ENCODE measurements at places on chromosomes 16 and 17.

- no peak for DNase-seq
Observed at GRCh38 chr17:31310886-31311285, 3.0 kb downstream of the EVI2B start.

DNA sequence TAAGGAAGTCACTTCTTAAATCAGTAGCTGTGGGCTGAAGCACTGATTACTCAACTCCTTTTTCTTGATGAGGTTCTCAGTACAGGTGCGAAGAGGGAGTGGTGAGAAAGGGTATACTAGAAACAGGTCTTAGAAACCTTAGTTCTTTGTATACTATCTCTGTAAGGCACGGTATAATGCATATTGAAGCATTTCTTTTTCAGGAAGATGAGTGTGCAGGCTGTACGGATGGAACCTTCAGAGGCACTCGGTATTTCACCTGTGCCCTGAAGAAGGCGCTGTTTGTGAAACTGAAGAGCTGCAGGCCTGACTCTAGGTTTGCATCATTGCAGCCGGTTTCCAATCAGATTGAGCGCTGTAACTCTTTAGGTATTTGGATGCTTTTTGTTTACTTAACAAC lies 39.2 kb downstream of the CYLD start:
- no peak for DNase-seq

DNA sequence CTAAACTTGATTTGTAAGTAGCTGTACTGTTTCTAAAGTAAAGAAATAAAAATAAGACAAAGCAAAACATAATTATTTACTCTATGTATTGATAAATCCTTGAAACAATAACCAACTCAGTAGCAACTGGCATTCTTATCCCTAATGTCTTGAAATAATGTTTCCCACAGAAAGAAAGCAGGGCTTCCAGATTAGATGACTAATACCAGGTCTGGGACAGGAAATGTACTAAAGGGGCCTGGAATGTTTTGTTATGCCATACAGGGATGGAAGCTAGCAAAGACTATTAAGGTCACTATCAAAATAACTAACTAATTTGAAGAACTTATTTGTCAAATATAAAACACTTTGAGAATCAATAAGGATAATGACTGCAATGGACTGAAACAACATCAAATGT lies 82.1 kb downstream of the CFDP1 start:
- peak; percentile 85 for DNase-seq

GRCh38 chr17:38674014-38674748 lies 576 bp downstream of the EPOP start:
- DNase-seq: no peak

DNA sequence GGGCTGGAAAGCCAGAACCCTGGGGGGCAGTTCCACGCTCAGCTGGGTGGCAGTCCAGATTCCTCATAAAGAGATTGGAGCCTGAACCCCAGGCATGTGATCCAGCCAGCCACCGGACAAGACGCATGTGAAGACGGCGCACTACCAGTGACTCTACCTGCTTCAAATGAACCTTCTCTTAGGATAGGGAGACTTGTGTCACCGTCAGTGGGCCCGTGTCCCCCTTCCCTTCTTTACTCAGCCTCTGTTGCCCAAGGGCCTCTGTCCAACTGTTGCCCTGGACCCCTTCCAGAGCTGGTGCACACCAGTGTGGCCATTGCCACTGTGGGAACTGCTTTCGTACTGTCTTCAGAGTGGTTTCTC lies 18.2 kb downstream of the CLUAP1 start:
- DNase-seq: no peak

GRCh38 chr16:65327346-65327745 lies 205.5 kb upstream of the CDH11 start:
- DNase-seq: no peak
